Retinal pigment epithelial cell (primary cell): ENCODE measurements at places on chromosomes 1 and 21.
A peak's percentile ranks its signal among the peaks of the same experiment; 100 is the strongest.

- DNase-seq = no peak
Measured at GRCh38 chr1:43524804-43525203, 5.9 kb upstream of the PTPRF start.

DNA sequence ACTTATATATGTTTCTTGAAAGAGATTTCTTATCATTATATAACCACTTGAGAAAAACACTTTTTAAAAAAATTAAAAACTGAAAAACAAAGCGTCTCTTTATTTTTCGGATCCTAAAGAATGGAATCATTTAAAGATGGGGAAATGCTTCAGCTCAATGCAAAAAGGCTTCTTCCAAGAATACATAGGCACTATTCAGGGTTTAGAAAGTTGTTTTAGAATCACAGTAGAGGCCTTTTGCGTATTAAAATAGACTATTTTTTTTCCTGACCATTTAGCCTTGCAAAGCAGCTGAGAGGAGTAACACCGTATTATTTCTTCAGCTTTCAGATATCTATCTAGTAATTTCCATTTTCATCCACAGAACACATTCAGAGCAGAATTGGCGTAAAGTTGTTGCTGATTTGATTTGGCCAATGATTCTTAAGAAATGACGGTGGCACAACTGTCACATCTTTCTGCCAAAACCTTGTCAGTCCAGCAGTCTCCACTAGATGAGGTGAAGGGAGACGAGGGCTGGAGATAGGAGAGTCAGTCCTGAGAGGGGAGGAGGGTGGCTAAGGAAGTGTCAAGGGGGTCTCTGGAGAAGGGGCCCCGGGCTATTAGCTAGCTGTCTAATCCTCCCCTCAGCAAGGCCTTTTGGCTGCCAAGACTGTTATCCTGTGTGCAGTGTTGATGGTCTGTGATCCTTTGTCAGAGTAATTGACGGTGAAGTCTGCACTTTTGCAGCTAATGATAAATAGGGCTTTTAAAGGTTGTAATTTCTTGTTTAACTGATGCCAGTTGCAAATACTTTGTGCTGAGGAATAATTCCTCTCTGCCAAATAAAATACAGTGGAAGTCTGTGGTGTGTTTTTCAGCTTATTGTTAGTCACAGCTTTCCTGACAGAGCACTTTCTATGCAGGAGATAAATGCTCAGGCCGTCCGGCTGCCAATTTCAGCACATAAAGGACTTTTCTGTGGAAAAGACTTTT lies 34.7 kb downstream of the PRRX1 start:
- no peak for DNase-seq

- no peak for DNase-seq
Measured at GRCh38 chr1:221994274-221994698, 252.4 kb upstream of the DUSP10 start.

DNA sequence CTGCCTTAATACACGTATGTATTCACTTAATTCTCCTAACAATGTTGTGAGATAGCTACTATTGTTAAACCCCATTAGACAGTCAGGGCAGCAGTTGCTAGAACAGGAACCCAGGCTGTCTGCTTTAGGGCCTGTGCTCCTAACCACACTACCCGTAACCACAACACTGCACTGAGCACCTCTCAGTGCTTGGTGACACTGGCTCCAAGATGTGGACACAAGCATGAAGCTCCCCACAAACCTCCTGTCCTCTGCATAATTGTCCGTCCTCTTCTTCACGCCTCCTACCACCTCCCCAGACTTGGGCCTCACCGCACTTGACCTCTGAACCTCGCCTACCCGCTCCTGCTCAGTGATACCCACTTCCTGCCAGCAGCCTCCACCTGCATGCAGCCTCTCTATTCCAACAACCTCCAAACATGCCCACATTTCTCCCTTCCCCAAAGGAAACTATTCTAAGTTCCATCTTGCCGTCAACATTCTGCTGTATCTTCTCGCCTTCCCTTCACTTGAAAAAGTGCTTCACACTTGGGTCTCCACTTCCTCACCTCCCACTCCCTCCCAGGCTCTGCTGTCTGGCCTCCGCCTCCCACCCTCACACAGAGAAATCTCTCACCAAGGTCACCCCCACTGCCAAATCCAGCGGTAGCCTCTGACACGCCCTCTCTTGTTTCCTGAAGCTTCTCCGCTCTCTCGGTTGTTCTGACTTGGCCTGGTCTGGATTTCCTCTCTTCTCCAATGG lies 14.6 kb upstream of the AHDC1 start:
- DNase-seq = no peak

- DNase-seq = no peak
Measured at GRCh38 chr1:153734396-153735089, 6.7 kb downstream of the INTS3 start.

DNA sequence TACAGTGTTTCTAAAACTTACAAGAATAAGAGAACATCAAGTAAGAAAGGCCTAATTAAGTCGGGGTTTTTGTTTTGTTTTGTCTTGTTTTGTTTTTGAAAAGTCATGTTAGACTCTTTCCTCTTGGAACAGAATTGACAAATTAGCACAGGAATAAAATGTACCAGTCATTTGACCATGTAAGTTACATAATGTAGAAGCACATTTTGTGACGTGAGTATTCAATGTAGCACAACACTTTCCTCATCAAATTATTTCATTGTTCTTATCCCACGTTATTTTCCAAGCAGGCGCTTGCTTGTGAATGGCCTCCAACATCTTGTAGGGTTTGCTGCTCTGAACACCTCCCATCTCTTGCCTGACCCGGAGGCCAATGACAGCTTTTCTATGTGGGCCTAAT lies 34.7 kb upstream of the DNASE2B start:
- DNase-seq = no peak

GRCh38 chr1:182588500-182589396 lies at the start of gene RNASEL:
Gene RNASEL, minus strand, starts transcription at chr1:182589256. Its CDS starts 2,450 bp downstream, at chr1:182586806.
- DNase-seq = no peak

DNA sequence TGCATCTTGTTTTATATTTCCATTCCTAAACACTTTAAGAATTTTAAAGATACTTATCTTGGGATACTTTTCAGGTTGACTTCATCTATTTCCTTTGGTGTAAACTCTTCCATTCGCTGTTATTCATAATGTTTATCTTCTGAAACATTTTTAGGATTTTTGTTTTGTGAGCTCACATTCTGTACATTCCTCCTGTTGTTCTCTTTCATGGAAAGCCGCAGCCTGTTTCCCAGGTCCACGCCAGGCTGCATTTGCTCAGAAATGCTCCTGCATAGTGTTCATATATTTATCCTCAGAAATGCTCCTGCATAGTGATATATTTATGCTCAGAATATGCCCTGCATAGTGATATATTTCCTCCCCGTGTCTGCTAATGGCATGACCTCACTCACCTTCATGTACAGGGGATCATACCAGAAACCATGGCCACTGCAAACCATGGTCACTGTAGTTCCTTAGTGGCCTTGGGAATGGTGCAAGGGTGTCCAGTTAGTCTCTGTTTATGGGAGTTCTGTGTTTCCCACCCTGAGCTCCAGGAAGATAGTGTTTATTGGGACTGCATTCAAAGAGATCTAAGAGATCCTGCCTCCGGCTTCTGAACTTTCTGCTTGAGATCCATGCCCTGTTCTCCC lies 153.9 kb upstream of the GREM2 start:
- DNase-seq = peak; percentile 64

DNA sequence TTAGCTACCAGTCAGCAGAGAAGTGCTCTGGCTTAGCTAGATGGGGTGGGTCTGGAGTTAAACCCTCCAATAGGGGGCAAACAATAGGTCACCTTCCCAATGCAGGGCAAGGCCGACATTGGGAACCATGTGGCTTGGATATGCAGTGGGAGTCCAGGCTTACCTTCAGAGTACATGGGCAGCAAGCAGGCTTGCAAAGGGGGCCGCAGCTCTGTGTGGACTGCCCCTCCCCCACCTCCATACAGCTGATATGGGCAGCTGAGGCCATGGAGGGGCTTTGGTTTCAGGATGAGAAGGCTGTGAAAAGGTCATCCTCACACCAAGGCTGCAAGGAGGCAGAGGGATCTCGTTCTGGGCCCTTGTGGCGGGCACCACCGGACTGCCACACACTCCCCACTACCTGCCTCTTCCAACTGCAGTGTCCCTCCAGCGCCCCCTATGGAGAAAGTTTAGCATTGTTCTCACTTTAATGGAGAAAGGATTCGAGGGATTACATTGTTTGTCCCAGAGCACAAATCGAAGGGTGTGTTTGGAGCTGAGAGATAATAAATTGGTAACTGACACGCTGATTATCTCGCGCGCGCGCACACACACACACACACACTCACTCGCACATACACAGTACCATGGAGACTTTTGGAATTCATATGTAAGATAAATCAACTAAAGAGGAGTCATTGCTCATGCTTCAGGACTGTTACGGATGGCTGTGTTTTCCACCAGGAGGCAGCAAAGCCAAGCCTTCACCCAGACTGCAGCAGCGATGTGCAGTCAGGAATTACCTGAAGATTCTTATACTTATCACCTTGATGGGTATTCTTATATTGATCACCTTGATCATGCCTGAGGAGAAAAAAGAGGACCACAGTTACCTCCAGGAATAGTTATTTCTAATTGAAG lies 7.0 kb upstream of the SMCP start:
- no peak for DNase-seq

GRCh38 chr1:81232420-81232819 lies 568.3 kb upstream of the ADGRL2 start:
- DNase-seq = no peak

DNA sequence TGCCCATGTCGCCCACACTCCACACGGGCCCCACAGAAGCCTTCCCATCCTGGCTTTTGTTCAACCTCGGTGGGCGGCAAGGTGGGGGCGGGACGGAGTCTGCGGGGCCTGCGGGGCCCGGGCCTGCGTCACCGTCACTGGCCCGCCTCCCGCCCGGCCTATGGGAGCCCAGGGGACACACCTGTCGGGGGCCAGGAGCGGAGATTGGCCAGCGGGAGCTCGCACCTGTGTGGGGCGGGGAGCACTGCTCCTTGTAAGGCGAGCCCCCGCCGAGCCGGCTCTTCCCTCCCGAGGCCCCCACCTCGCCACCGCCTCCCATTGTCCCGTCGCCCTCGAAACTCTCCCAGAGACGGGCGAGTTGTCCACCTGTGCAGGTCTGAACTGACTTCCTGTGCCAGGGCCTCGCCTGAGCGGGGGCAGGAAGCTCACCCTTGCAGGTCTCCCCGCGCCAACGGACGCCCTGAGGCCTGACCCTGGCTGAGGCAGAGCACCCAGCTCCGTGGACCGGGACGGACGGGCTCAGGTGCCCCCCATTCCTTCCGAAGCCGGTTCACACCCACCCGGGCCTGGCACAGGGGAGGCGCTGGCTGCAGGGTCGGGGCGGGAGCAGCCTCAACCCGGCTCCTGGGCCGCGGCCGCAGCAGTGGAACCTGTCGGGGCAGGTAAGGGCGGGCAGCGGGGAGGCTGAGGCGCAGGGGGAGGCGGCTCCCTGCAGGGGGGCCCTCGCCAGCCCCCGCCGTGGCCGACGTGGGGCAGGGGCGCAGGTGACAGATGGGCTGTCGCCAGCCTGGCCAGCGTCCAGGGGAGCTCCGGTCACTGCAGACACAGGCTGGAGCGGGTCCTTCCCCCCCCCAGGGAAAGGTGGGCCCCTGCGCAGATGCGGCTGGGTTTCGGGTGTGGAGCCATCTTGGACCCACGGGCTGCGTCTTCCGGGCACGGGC lies 10.8 kb upstream of the TTLL10 start:
- DNase-seq = no peak
